Activated naive CD8-positive, alpha-beta T cell treated with anti-CD3 and anti-CD28 coated beads, Interleukin-2, amount 10 ng/mL, durations not matched to agents 7 days and 5 days (primary cell): ENCODE measurements at places on chromosomes 4 and X. TPM values are rescaled to one million over a fixed set of nuclear protein-coding genes. Genes with fewer than 3 reads are reported as not detected.

BRCC3 gene
- 26.0 TPM for total RNA-seq

HOPX gene
- total RNA-seq = 25.2 TPM

- H3K36me3 ChIP-seq = no peaks in the 10 kb centered on the region
- H3K4me3 ChIP-seq = no peak overlapping the region
- DNase-seq = no peak
- no peak overlapping the region for H3K27ac ChIP-seq
Observed at GRCh38 chr4:123954220-123954619, 557.6 kb downstream of the SPRY1 start.

- H3K27me3 ChIP-seq = no peaks in the 10 kb centered on the region
- DNase-seq = no peak
- H3K4me1 ChIP-seq = peaks cover 11% of the 10 kb centered on the region
- no peak overlapping the region for H3K4me3 ChIP-seq
Observed at GRCh38 chr4:73230865-73231517, 27.6 kb downstream of the ANKRD17 start.

DNA sequence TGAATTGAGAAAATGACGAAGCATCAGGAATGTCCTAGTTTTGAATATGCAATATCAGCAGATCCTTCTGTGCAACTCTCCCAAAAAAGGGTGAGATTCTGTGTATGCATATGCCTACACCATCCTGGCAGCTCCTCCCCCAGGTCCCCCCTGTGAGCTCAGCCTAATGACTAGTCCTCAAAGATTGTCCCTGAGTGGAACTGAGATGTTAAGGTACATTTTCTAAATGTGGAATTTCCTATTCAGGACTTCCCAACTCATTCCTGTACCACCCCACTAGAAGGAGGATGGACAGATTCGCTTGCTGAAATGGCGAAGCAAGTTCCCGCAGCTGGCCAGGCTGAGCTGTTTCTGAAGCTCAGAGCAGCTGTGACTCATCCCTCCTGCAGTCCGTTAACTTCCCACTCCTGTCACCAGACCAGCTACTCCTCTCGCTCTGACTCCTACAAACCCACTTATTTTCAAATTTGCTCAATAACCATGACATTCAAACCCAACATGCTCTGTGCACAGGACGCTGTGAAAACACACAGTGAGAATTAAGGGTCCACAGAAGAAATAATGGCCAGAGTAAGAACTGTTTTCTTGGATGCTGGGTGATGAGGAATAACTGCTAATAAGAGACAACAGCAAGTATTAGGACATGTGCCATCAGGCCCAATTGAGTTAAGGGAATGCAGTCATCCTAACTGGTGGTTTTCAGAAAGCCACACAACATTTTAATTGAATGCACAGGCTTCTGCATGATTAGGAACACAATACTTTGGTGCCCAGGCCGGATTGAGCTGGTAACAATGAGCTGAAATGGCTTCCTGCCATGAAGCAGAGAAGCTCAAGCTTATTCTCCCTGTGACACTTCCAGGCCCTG is 40.0 kb upstream of the IRF2 start:
- H3K27ac ChIP-seq = peak overlapping the region; percentile 67
- no peak for DNase-seq
- peaks cover 28% of the 10 kb centered on the region for H3K4me1 ChIP-seq
- H3K27me3 ChIP-seq = no peaks in the 10 kb centered on the region
- H3K4me3 ChIP-seq = peak overlapping the region; percentile 61

NDST4 gene
- total RNA-seq = not detected

GRCh38 chr4:81314196-81314896 is 99.3 kb upstream of the PRKG2 start:
- DNase-seq = no peak
- no peaks in the 10 kb centered on the region for H3K36me3 ChIP-seq
- H3K4me3 ChIP-seq = no peak overlapping the region
- no peak overlapping the region for H3K27ac ChIP-seq
- no peaks in the 10 kb centered on the region for H3K4me1 ChIP-seq

GRCh38 chr4:157999723-158000122 is 173.1 kb downstream of the GASK1B start:
- no peak for DNase-seq
- no peak overlapping the region for H3K27ac ChIP-seq
- H3K27me3 ChIP-seq = no peaks in the 10 kb centered on the region
- no peaks in the 10 kb centered on the region for H3K36me3 ChIP-seq

DNA sequence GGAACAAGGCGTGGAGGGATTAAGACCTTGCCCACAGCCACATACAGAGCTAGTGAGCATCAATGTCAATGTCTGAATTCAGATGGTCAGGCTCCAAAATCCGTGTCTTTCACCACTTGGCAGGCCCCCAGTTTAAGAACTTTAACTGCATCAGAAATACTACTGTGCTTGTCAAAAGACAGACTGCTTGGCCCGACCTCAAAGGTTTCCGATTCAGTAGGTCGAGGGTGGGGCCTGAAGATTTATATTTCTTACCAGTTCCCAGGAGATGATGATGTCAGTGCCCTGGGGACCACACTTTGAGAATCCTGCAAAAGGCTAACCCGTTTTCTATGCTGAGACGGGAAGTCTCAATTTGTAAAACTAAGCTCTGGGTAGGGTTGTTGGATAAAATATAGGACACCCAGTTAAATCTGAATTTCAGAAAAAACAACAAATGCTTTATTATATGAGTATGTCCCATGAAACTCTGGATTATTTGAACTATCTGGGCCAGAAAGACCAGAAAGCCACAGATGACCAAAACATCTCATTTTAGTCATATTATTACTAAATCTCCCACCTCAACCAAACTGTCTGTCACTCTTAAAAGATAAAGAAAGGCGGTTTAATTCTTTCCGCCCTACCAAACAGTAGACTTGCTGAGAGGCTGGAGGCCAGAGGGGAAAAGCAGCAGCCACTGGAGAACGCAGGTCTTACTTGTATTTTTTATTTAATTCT is 42.7 kb downstream of the GATB start:
- H3K4me1 ChIP-seq = no peaks in the 10 kb centered on the region
- H3K36me3 ChIP-seq = no peaks in the 10 kb centered on the region
- DNase-seq = no peak
- H3K27me3 ChIP-seq = no peaks in the 10 kb centered on the region
- no peak overlapping the region for H3K4me3 ChIP-seq

- H3K36me3 ChIP-seq = no peaks in the 10 kb centered on the region
- no peak for DNase-seq
- H3K27ac ChIP-seq = no peak overlapping the region
- H3K27me3 ChIP-seq = peaks cover 9% of the 10 kb centered on the region
- no peaks in the 10 kb centered on the region for H3K4me1 ChIP-seq
Observed at GRCh38 chr4:56139241-56139827, 190.6 kb downstream of the CEP135 start.

NMU gene
- not detected for total RNA-seq

TMEM154 gene
- 24.7 TPM for total RNA-seq

GRCh38 chr4:114807759-114808404 is 209.3 kb downstream of the UGT8 start:
- H3K36me3 ChIP-seq = no peaks in the 10 kb centered on the region
- DNase-seq = peak; percentile 33
- peaks cover 4% of the 10 kb centered on the region for H3K27me3 ChIP-seq
- no peak overlapping the region for H3K27ac ChIP-seq
- H3K4me3 ChIP-seq = no peak overlapping the region
- H3K4me1 ChIP-seq = no peaks in the 10 kb centered on the region

GRCh38 chr4:174210952-174211490 is 72.4 kb downstream of the FBXO8 start:
- no peak for DNase-seq
- peaks cover 25% of the 10 kb centered on the region for H3K4me1 ChIP-seq
- H3K27ac ChIP-seq = no peak overlapping the region
- H3K4me3 ChIP-seq = no peak overlapping the region
- peaks cover 85% of the 10 kb centered on the region for H3K27me3 ChIP-seq

- peaks cover 18% of the 10 kb centered on the region for H3K36me3 ChIP-seq
- no peak for DNase-seq
- peaks cover 18% of the 10 kb centered on the region for H3K4me1 ChIP-seq
- H3K27ac ChIP-seq = peak overlapping the region; percentile 31
- H3K27me3 ChIP-seq = no peaks in the 10 kb centered on the region
Observed at GRCh38 chr4:101035487-101035886, 311.8 kb downstream of the PPP3CA start.

GRCh38 chr4:71189471-71189870 is 149.3 kb upstream of the SLC4A4 start:
- H3K4me1 ChIP-seq = peaks cover 24% of the 10 kb centered on the region
- no peaks in the 10 kb centered on the region for H3K36me3 ChIP-seq
- H3K27ac ChIP-seq = no peak overlapping the region
- H3K4me3 ChIP-seq = no peak overlapping the region
- DNase-seq = no peak

DNA sequence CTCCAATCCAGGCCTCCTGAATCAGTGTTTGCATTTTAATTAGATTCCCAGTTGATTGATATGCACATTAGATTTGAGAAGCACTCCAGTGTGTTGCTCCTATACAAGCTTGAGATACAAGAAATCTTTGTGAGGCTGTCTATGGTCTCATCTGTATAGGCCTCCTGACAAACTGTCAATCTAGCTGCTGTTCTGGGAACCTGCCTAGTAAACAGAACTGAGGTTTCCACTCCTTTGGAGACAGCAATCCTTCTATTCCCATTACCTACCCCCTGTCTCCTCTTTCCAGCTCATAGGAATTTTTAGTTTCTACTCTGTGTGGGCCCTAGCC is 306.1 kb upstream of the EMCN start:
- H3K4me3 ChIP-seq = no peak overlapping the region
- no peaks in the 10 kb centered on the region for H3K4me1 ChIP-seq
- peaks cover 3% of the 10 kb centered on the region for H3K27me3 ChIP-seq
- no peak for DNase-seq

MBNL3 gene
- 30.7 TPM for total RNA-seq

DNA sequence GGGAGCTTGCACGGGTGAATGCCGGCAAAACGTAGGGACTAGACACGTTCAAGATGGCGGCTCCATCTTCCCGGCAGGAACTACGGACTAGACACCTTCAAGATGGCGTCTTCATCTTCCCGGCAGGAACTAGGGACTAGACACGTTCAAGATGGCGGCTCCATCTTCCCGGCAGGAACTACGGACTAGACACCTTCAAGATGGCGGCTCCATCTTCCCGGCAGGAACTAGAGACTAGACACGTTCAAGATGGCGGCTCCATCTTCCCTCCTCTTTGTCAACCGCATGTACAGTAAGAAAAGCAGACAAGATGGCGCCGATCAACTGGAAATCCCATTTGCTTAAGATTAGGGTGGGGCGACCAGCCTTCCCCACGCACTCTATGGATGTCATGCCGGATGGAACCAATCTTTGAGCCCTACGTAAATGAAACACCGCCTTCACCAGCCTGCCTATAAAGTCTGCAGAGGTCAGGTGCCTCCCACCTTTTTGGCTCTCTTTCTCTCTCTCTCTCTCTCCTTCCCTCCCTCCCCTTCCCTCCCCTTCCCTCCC is 222.4 kb downstream of the CRLF2 start:
- no peaks in the 10 kb centered on the region for H3K36me3 ChIP-seq
- no peaks in the 10 kb centered on the region for H3K27me3 ChIP-seq
- H3K4me3 ChIP-seq = peak overlapping the region; percentile 65
- DNase-seq = peak; percentile 33

HS6ST2 gene
- total RNA-seq = not detected

DNA sequence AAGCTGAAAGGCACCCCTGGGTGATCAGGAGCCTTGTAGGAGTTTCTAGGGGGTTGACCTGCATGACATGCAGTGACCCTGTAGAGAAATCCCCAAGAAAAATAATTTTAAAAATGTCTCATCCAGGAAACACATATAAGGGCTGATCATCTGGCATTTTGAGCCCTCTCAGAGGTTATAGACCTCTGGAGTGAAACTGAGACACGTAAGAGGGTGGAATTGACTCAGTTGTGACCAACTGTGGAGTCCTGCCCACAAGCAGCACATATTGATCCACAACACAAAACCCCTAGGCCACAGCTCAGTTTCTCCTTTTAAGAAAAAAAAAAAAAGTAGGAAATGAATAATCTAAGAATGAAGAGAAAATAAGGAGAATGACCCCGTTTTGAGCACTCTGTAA is 32.5 kb upstream of the MTMR8 start:
- H3K36me3 ChIP-seq = no peaks in the 10 kb centered on the region
- H3K4me1 ChIP-seq = no peaks in the 10 kb centered on the region
- DNase-seq = no peak
- H3K27me3 ChIP-seq = no peaks in the 10 kb centered on the region
- no peak overlapping the region for H3K27ac ChIP-seq

CDKL2 gene
- 0.45 TPM for total RNA-seq

DNA sequence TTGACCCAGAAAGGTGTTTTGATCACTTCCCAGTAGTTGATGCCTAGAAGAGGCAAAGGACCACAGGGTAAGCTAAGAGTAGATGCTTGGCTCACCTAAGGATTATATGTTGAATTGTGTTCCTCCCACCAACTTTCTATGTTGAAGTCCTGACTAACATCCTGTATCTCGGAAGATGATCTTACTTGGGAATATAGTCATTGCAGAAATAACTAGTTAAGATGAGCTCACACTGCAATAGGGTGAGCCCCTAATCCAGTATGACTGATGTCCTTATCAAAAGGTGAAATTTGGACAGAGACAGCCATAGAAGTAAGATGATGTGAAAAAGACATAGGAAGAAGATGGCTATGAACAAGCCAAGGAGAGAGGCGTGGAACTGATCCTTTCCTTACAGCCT is 3.3 kb upstream of the HMGB2 start:
- DNase-seq = no peak
- H3K36me3 ChIP-seq = peaks cover 16% of the 10 kb centered on the region
- no peak overlapping the region for H3K4me3 ChIP-seq

- peak overlapping the region; percentile 82 for H3K4me3 ChIP-seq
- H3K36me3 ChIP-seq = no peaks in the 10 kb centered on the region
- peaks cover 23% of the 10 kb centered on the region for H3K4me1 ChIP-seq
- peak overlapping the region; percentile 28 for H3K27ac ChIP-seq
- peaks cover 22% of the 10 kb centered on the region for H3K27me3 ChIP-seq
- DNase-seq = no peak
Observed at GRCh38 chr4:52037689-52038102, 403 bp downstream of the SGCB start.

DNA sequence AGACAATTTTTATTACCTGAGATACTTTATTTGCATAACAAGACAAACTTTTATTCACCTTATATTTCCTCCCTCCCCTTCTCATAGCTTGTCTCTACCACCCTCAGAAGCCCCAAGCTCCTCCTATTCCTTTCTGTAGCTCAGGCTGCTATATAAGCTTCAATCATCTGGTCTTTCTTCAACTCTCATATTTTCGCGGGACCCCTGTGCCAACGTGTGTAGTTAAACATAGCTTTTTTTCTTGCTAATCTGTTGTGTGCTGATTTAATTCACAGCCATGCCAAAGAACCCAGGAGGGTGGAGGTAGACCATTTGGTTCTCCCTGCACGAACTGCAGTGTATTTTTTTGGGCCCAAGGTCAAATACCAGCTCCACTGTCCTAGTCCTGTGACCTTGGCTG is 21.1 kb upstream of the CD38 start:
- peaks cover 4% of the 10 kb centered on the region for H3K36me3 ChIP-seq
- peak overlapping the region; percentile 80 for H3K4me3 ChIP-seq
- H3K27ac ChIP-seq = peak overlapping the region; percentile 87
- no peaks in the 10 kb centered on the region for H3K27me3 ChIP-seq
- H3K4me1 ChIP-seq = peaks cover 45% of the 10 kb centered on the region

DNA sequence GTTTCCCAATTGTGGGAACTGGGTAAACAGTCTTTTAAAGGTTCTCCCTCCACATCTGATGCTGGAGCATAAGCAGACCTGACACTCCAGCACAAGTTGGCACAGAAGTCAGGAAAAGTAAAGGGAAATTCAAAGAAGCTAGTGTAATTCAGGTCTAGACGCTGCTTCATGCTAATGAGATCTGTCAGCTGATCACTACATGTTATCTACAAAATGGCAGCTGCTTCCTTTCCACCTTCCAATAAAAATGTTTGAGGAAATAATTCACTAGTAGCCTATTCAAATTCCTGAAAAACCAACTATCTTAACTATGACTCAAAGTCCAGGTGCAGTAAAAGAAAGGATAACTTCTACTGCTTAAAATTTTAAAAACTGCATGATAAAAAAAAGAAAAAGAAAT is 29.3 kb downstream of the DCAF8L2 start:
- DNase-seq = no peak
- H3K36me3 ChIP-seq = no peaks in the 10 kb centered on the region
- H3K4me1 ChIP-seq = no peaks in the 10 kb centered on the region
- no peak overlapping the region for H3K4me3 ChIP-seq
- H3K27me3 ChIP-seq = no peaks in the 10 kb centered on the region
